ENCODE measurements at places on chromosomes 4 and X.

DNA sequence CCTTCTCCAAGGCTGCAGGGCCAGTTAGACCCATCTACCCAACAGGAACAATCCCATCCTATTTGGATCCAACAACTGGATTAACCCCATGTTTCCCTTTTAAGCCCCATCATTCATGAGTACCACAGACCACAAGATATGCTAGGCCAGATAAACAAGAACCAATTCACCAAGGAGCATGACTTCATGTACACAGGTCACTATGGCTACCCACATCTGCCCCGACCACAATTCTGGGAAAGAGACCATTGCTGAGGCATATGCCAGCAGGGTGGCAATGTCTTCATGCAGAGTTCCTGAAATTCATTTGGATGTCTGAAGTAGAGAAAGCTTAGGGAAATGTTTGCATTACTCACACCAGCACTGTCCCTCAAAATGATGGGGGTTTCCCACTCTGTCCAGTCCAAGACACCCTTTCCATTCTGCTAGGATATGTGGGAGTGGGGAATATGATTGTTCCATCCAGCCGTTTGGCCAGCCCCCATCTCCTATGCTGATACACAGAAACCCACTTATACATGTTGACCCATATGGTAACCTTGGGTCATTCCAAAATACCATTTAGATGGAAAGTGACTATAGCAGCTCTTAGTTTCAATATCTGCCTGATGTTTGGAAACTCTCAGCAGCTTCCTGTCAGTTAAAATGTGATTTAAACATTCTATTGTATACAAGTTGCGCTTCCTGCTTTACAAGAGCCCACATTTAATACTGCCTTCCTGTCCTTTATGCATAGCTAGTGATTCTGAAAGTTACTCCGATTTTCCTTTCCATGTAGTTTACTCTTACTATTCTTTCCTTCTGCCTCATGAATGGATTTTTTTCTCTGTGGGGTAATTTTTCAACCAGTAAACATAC is 129.0 kb downstream of the AMMECR1 start:
- DNase-seq: no peak

DNA sequence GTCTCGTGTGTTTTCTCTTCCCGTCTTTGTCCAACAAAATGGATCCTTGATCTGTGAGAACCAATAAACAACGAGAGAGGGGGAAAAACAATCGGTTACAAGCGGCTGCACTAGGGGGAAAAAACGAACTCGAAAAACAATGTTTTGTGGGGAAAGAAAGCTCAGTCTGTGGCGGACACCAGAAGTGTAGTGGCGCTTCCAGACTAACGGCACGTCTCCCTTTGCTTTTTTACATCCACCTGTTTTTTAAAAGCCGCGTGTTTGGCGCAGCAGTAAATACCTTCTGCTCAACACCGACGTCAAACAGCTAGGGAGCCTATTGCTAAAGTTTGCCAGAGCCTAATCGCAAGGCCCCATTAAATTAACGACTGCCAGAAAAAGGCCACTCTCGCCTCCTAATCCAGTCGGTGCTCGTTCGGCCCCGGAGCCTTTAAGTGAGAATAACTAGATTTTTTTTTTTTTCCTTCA is 3.3 kb downstream of the NKX6-1 start:
- DNase-seq: no peak

GRCh38 chr4:38762560-38762959 is 20.2 kb downstream of the TLR10 start:
- DNase-seq: no peak

DNA sequence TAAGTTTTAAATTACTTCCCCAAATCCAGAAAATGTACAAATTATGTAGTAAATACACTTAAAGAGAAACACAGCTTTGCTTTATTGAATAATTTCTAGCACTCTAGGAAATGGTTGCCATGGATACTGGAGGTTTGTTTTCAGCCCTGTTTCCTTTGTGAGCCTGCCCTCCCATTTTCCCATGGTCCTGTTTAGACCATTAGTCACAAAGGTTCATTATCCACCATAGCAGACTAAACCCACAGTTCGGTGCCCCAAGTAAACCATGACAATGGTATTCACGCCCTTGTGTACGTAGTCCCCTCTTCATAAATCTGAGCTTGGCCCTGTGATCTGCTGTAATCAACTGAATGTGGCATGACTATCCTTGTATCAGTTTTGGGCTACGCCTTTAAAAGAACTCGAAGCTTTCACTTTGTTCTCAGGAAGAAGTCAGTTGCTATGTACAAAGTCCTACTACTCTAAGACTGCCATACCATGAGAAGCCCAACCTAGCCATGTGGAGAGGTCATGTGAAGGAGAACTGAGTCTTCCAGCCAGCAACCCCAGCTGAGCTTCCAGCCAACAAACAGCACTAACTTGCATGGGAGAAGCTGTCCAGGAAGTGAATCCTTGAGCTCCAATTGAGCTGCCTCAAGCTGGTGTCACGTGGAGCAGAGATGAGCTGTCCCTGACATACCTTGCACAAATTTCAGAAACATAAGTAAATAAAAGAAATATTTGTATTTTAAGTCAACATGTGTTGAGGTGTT is 300.4 kb downstream of the LDB2 start:
- no peak for DNase-seq

GRCh38 chrX:153714256-153714655 is 9.9 kb downstream of the BCAP31 start:
- DNase-seq: no peak

DNA sequence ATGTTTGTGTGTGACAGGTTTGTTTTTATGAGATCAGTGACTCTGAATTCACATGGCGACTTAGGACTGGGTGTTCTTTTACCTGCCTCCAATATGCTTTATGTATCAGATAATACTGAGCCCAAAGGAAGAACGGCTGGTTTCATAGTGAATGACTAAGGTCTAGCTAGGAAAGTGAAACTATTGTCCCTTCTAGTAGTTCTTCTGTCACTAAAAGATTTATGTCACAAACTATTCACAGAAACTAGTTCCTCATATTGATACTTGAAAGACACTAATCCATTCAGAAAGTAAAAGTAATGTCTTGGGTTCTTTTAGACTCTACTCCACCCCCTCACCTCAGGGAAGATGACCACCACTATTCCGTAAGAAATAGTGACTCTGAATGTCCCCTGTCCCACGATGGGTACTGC is 81.7 kb downstream of the EGF start:
- no peak for DNase-seq

DNA sequence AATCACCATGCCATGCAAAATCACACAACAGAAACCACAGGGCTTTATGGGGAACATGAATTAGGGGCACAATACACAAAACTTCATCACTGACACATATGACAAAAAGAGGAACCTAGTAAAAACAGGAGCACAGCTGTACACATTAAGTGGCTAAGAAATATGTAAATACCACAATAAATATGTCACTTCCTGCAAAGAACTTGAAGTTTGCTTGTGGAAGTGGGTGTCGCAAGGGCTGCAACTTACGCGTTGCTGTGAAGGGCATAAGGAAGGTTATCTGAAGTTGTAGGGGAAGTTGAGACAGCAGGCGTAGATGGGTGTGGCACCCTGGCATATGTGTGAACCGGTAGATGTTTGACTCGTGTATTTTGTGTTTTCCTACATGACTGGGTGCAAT is 42.4 kb downstream of the CLCN4 start:
- no peak for DNase-seq

DNA sequence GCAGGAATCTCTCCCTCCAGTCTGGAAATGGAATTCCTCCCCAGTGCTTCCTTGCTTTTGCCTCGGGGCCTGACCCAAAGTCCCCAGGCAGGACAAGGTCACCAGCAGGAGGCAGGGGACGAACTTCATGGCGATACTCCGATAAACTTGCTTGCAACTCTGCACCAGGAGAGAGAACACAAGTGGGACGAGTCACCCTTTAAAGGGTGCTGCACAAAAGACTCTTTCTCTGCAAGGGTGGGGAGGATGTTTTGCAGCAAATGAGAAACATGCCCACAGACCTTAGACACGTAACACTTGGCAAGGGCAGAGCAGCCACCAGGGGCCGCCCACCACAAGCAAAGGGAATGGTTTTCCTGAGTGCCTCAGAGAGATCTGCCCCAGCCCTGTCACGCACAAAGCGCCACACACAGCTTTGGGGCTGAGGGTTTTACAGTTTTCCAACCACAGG is at the start of gene FGFBP2:
Gene FGFBP2, minus strand, starts transcription at position 175 of the 451 bp plus-strand sequence. Its CDS starts 46 bp downstream, at position 129.
- DNase-seq: no peak

DNA sequence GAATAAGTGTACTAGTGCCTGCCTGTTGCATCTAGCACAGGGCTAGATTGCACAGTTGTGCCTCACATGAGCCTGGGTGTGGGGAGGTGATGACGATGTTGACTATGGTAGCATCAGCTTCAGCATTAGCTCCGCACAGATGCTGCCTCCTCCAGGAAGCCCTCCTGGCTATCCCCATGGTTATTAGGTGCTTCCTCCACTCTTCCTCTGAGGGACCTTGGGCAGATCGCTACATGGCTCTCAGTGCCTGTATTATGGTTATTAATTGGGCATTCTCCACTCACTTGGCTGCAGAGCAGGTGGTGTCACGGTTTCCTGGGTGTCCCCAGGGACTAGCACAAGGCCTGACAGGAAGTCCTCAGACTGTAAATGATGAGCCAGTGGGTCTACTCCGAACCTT is 325.6 kb downstream of the ARHGAP10 start:
- no peak for DNase-seq

DNA sequence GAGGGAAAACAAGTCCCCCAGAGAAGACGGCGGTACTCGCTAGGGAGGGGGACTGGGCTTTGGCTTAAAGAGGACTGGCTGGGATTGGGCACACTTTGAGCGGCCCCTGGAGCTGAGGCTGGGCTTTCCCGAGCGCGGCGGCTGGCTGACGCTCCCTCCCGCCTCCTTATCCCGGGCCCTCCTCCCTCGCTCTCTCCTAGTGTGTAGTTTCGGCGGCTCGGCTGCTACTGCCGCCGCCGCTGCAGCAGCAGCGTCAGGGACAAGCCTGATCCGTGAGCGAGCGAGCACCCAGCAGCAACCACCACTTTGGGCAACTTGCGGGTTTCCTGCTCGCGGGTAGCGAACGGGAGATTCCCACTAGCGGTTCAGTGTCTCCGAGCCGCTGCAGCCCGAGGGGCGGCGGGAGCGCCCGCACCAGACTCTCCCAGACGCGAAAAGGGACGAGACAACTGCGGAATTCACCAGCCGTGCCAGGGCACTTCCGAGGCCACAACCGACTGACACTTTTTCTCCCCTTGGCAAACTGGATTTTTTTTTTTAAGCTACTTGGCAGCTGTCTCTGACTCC is 632 bp upstream of the PCDH7 start:
- no peak for DNase-seq

GRCh38 chr4:2298532-2298991 is 36.7 kb upstream of the MXD4 start:
- no peak for DNase-seq

DNA sequence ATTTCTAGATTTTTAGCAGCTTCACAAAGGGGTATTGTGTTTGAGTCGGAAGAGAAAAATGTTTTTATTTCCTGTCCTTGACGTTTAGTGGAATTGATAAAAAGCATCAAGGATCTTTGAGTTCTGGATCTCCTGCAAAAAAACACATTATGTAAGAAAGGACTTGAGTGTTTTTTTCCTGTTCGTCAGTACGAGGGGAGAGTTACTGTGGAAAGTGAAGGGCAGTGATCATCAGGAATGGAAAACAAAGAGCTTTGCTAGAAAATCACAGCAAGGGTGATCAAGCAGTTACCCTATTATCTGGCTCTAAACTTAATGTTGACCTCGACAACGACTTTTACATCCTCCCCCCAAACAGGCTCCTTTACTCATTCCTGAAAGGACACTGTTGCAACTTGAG is 7.3 kb downstream of the LIMCH1 start:
- no peak for DNase-seq

DNA sequence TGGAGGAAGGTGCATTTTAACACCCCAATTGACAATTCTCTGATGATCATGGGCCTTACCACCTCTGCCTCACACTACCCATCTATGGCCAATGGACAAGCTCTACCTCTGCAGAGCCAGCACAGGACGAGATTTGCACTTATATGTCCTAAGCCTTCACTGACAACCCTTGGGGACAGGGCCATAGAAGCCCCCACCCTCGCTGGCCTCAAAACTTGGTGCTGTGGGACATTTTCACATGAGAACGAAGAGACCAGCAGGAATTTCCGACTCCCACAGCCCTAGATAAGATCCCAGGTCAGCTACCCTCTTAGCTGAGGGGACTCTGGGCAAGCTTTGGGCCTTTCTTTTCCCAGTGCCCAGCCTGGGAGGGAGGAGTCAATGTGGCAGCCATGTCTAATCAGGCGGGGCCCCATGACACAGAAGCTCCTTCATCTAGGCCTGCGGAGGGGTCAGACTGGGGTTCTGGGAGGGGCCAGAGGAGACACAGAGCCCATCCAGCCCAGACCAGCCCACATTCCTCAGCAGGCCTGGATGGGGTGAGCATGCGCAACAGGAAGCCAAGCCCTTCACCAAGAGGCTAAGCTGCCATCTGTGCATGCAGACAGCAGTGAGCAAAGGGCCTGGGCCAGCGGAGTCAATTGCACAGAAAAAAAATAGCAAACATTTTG is 12.1 kb downstream of the PJA1 start:
- no peak for DNase-seq

DNA sequence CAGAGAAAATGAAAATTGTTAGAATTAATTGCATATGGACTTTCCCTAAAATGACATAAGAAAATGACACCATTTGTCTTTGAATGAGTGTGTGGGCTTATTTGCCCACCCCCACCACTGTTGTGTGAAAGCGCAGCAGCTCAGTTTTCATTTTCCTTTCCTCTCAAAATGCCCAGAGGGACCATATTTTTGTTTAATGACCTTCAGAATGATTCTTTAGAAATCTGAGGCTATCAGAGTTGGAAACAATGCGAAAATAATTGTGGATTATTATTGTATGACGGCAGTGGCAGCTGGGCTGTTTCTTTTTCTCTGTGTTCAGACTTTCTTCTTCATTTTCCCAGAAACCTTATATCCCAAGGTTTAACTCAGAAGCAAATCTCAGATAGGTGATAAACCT is 44.6 kb upstream of the TEX13A start:
- DNase-seq: no peak

- no peak for DNase-seq
These were observed 258.3 kb downstream of the FRMPD4 start for GRCh38 chrX:12396584-12396983.

- no peak for DNase-seq
These were observed 352.8 kb downstream of the SPRY1 start for GRCh38 chr4:123749383-123749782.

GRCh38 chrX:129958083-129958465 is 24.4 kb upstream of the BCORL1 start:
- no peak for DNase-seq

- DNase-seq: no peak
These were observed 130.3 kb downstream of the ATP10D start for GRCh38 chr4:47615385-47615784.

- no peak for DNase-seq
These were observed 61.6 kb downstream of the STX18 start for GRCh38 chr4:4480205-4480604.
